ENCODE measurements at places on chromosomes 12 and 14.
A peak's percentile ranks its signal among the peaks of the same experiment; 100 is the strongest.

GRCh38 chr12:93121729-93122488 is 192.8 kb upstream of the EEA1 start:
- DNase-seq, result no peak

- DNase-seq, result no peak
Measured at GRCh38 chr14:90087433-90087832, 25.6 kb downstream of the KCNK13 start.

- peak; percentile 5 for DNase-seq
Measured at GRCh38 chr14:60561845-60562746, 53.1 kb downstream of the SIX6 start.

- DNase-seq, result no peak
Measured at GRCh38 chr14:101962503-101962874, 1.9 kb upstream of the DYNC1H1 start.

- DNase-seq, result no peak
Measured at GRCh38 chr14:90545966-90546751, 149.3 kb downstream of the CALM1 start.

Measured in stimulated activated CD4-positive, alpha-beta T cell treated with anti-CD3 and anti-CD28 coated beads, Interleukin-4, amount 100 ng/mL, for 1 hour (primary cell).